ENCODE measurements at places on chromosomes 1 and 21.

DNA sequence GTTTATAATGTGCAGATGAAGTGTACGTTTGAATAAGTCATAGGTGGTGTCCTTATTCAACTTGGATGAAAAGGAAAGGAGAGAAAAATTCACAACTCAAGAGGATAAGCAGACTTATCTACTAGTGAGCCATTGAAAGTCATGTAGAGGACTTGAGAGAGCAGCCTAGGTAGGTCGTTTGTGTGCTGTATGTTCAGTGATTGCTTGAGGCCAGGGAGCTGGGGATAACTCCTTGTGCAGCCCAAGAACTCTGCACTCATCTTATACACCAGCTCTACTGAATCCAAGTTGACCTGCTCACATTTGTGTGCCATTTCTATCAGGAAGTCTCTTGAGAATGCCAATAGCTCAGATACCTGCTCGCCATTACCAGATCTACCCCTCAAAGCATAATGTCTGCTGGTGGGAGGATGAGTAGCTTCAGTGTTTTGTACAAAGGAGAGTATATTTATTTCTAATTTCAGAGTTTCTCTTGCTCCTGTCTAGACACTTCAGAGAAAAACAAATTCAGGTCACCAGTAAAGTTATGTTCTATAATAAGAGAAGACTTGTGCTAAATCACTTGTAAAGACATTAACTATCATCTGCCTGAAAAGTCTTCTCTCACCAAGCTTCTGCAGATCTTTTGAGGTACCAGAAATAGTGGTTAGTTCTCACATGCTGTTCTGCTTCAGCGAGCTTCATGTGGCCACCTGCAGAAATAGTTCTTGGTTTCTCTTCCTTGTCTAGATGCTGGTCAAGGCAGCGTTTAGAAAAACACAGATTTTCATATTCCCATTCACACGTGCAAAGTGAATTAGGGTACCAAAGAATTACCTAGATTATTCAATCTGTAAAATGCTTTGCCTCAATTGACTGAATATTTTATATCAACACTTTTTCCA lies 10.8 kb downstream of the S1PR1 start:
- DNase-seq: no peak

- DNase-seq: no peak
Measured at GRCh38 chr1:154148807-154149206, 6.1 kb downstream of the NUP210L start.

DNA sequence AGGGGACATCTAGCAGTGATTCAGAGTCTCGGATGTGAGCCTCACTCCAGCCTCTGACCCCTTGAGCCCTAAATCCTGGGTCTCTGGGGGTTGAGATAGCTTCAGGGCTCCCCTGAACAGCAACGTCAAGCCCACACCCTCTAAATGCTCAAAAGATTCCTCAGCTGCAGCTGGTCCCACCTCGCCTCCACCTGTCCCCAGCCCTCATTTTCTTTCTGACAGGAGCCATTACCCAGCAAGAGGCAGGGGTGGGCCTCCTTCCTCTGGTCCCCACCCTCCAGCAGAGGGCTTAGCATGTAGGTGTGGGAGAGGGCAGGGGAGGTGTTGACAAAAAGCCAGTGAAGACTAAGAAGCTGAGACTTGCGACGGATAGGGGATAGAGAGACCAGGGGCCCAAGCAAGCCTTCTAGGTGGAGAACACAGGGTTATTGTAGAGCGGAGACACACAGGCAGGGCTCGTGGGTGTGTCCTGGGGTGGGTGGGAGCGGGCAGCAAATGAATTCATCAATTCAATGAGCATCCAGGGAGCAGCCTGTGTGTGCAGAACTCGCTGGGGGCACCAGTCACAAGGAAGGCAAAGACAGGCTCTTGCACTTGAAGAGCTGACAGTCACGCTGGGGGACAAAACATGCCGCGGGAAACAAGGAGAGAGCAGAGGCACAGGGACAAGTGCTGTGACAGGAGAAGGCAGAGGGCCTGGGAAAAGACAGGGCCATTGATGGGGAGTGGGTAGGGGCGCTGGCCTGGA lies 48.9 kb upstream of the GOLT1A start:
- DNase-seq: no peak

- DNase-seq: no peak
Measured at GRCh38 chr1:227450489-227450888, 112.9 kb upstream of the ZNF678 start.

- no peak for DNase-seq
Measured at GRCh38 chr21:42514883-42515228, 1.2 kb downstream of the SLC37A1 start.

DNA sequence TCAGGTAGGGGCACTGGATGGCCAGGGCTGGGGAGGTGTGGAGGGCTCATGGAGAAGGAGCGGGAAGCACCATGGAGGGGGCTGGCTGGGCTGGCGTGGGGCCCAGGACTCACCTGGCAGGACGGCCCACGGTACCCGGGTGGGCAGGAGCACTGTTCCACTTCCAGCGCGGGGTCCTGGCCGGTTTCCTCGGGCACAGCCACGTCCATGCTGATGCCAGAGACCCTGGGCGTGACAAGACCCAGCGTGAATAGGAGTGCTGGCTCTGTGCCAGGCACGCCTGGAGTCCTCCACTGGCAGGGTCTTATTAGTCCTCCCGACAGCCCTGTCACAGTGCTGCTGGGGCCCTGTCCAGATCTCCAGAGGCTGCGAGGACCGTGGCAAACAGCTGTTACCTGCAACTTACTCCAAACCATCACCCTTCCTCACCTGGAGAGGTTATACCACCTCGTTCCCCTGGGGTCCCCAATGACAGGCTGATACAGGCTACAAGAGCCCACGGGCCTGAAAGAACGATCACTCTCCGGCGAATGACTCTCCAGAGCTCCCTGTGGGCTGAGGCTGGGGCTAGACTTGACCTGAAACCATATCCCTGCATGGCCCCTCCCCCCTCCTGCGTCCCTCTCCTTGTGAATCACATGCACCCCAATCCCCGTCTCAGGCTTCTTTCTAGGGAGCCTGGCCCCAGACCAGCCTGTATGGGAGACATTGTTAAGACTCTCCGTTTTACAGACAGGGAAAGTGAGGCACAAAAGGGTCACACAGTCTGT lies 62.1 kb downstream of the HSPG2 start:
- no peak for DNase-seq

GRCh38 chr1:221711063-221711577 lies 30.8 kb downstream of the DUSP10 start:
- no peak for DNase-seq

DNA sequence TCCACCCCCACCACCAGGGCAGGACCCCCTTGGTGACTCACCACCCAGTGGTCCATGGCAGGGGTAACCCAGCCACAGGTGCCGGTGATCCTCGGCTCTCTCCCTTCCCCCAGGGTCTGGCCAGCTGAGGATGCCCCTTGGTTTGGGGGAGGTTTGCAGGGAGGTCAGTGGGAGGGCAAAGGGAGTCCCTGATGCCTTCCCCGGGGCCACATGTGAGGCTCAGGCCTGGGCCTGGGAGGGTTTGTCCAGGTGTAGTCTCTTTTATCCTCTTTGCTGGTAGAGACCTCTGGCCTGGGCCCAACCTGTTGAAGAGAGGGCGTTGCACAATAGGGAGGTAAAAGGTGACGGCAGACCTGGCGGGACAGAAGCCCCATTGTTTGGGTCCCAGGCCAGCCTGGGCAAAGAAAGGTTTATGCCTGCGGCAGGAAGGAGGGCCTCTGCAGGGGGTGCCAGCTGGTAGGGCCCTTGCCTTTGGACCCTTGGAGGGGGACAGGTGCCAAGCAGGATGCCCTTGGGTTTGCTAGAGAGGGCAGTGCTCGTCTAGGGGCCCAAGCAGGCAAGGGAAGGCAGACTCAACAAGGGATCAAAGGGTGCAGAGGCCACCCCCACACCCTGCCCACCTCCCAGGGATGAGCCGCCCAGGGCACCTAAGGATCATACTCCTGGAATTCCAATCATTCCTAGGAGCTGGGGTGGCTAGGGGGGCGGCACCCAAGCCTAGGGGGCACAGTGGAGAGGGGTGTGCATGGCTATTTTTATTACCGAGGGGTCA lies 760 bp upstream of the TINAGL1 start:
- DNase-seq: no peak

DNA sequence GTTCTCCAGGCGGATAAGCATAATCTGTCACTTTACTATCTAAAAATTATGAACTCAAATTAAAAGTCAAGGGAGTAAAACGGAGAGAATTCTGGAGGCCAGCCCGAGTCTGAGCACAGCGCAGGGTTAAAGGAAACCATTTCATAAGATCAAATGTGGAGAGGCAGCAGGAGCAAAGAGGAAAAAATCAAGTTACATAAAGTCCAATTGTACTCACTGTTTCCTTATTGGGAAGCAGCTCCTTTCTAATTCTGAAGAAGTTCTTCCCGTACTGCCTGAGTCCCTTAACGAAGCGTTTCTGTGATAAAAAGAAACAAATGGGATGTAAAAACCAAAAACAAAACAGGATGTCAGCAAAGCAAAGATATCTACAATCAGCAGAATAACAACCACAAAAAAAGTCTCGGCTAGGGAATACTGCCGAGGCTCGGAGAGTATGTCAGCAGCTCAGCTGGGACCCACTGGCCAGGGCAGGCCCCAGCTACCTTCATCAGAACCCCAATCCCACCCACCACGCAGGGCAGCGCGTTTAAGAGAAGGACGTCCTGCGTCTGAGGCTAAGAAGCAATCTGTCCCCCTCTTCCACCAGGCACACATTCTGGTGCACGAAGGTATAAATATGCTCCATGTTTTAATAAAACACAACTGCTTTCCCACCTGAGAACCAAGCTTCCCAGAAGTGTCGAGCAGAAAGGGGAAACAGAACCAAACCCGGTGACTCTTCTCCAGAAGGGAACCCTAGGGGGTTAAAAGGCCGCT lies 104.8 kb downstream of the SLC45A1 start:
- DNase-seq: no peak

DNA sequence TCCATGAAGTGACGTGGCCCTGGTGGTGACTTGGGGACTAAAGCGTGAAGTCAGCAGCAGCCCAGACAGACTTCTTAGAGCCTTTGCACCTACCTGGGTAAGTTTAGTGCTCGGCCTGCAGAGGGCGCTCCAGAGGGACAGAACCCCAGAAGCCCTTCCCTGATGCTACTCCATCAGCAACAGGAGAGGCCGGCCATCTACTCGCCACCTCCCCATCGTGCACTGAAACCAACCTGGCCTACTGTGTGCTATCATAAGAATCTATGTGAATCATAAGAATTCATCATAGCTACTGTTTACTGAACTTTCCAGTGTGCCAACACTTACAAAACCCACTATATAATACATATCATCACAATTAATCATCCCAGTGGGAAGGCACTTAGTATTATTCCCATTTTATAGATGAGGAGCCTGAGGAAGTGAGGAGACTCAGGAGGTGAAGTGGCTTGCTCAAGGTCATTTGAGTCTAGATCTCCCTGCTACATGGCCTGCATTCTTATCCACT lies 7.9 kb upstream of the EDN2 start:
- DNase-seq: no peak

GRCh38 chr1:25771221-25772114 lies 28.5 kb upstream of the SELENON start:
- DNase-seq: no peak

DNA sequence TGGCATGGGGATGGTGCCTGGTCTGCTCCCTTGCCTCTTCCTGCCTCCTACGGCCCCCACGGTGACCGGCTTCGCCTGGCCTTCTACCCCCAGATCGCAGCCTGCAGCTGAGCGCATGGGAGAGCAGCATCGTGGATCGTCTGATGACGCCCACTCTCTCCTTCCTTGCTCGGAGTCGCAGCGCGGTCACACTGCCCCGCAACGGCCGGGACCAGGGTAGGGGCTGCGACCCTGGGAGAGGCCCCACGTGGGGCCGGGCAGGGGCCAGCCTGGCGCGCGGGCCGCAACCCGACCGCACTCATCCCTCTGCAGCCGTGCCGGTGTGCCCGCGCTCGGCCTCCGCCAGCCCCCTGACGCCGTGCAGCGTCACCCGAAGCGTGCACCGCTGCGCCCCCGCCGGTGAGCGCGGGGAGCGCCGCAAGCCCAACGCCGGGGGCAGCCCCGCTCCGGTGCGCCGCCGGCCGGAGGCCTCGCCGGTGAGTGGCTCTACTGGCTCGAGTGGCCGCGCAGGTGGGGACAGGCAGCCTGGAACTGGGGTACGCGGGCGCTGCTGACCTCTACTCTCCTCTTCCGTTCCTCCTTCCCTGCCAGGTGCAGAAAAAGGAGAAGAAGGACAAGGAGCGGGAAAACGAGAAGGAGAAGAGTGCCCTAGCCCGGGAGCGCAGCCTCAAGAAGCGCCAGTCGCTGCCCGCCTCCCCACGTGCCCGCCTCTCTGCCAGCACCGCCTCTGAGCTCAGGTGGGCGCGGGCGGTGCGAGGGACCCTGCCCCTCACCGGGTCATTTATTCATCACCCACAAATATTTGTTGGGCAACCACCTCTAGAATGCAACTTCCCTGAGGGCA lies 20.4 kb downstream of the MAP7D1 start:
- DNase-seq: no peak

- DNase-seq: no peak
Measured at GRCh38 chr1:113405573-113405972, 15.3 kb downstream of the MAGI3 start.

DNA sequence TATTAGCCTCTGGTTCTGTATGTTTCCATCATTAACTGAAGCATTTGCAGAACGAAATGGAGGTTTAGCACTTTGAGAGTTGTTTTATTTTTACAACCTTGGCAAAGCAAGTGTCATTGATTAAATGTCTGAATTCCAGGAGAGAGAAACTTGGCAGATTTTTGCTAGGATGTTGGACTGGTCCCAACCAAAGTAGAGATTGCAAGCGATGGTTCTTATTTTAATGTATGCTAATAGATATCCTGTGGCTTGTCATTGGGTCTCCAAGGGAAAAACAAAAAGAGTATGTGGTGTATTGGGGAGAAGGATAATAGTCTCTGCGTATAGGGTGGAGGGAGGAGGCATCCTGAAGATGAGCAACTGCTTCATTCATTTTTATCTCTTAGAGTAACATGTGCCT lies 457.2 kb upstream of the RUNX1 start:
- no peak for DNase-seq

GRCh38 chr1:156401681-156402081 lies 32.7 kb downstream of the RHBG start:
- no peak for DNase-seq
